ENCODE measurements at places on chromosomes 11 and 22.
A peak's percentile ranks its signal among the peaks of the same experiment; 100 is the strongest.

- peak; percentile 48 for DNase-seq
Observed at GRCh38 chr11:120235024-120235628, 4.8 kb upstream of the POU2F3 start.

DNA sequence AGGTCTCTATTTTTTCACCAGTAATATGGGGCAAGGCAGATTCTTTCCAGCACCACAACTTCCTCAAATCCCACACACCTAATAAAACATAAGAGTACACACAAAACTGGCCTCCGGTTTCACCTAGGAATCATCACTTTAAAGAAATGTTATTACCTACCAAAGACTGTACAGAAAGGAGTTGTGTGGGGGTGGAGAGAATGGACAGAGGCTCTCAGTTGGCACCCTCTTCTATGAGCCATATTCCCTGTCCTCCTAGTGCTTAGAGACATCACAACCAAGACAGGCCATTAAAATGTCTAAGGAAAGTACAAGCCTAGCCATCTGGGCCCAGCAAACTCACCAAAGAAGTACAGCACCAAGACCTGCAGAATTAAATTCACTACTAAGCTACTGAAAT is 56.1 kb downstream of the RBFOX2 start:
- DNase-seq = no peak

- no peak for DNase-seq
Observed at GRCh38 chr11:132300283-132300682, 929.9 kb downstream of the NTM start.

- peak; percentile 60 for DNase-seq
Observed at GRCh38 chr11:130580372-130580771, 131.9 kb downstream of the ADAMTS15 start.

DNA sequence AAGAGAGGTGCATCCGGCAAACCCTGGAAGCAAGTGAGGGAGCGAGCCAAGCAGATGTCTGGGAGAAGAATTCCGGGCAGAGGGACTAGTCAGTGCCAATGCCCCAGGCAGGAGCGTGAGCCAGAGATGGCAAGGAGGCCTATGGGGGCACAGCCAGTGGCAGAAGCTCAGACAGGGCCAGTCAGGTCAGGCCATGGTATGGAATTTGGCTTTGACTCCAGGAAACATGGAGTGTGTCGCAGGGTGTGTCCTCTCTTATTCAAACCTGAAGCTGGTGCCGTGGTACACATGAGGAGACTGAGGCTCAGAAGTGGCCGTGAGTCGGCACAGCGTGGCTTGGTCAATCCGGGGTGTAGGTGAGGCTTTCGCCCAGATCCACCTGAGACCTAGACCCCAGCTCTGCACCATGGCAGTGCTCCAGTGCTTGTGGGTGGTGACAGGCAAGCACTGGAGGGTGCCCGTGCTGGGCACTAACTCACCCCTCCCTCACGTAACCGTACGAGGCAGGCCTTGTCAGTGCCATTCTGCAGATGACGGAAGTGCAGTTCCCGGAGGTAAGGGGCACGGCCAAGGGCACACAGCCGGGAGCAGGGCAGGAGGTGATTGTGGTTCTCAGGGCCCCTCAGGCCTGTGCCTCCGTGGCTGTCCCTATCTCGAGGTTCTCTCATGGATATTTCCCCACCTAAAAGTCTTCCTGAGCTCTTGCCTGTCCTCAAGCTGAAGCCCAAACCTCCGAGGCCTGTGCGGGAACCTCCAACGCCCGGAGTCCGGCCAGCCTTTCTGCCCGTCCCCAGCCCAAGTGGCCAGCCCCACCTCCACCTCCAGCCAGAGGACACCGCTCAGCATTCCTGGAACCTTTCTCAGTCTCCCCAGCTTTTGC is 10.6 kb upstream of the SPI1 start:
- DNase-seq = no peak

DNA sequence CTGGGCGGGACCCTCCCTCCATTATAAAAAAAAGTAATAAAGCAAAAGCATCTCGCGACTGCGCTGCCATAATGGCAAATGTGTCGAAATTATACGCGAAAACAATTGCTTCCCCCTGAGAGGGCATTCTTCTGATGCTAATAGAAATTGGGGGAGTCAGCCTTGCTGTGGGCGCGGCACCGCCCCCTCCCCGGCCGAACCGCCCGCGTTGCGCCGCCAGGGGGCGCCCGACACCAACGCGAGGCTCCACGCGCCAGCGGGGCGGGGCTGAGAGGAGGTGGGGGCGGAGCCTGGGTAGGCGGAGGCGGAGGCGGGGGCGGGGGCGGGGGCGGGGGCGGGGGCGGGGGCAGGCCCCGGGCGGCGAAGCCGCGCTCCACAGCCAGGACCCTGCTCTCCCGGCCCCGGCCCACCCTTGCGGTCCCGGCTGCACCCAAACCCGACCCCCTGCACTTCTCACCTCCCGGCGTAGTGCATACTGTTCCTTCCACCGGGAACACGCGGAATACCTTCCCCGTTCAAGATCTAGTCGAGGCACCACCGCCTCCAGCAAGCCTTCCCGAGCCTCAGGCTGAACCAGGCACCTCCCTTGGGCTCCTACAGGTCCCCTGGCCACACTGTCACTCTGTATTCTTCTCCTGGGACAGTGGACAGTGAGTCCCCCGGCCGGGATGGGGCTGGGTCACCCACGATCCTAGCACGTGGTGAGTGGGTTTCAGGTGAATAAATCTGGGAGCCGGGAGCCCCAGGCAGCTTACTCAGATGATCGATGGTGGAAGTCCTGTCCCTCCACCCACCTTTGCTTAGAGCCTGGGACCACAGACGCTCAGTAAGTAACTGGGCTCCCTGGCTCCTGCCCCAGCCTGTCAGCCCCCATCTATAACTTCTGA is 15.5 kb upstream of the UPK3A start:
- DNase-seq = peak; percentile 84

DNA sequence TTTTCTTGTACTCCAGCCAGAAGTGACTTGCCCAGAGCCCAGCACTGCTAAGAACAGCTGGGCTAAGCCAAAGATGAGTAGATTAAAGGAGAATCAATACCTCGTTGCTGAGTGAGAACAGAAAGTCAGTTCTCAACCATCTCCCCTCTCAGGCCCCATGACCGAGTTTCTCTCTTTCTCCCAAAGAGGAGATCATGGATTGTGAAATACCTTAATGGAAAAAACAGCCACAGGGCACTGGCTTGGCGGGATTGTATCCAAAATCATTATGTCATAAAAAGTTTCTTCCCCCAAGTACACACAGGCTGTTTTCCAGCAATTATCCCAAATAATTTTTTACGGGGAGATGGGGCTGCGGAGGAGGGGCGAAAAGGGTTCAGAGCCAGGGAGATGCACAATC is 111.8 kb upstream of the TMEM45B start:
- DNase-seq = no peak

DNA sequence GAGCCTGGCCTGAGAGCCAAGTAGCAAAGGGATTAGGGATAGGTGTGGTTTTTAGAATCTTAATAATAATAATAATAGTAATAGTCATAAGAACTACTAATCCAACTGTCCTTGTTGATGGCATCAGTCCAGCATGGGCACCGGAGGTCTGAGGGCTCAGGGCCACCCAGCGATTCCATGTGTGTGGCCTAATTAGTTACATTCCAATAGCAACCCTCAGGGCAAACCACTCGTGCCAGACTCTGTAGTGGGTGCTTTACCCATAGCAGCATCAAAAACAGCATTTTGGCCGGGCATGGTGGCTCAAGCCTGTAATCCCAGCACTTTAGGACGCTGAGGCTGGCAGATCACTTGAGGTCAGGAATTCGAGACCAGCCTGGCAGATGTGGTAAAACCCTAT is 19.0 kb upstream of the MYH9 start:
- DNase-seq = no peak

GRCh38 chr11:3686751-3687150 is 15.6 kb upstream of the CHRNA10 start:
- no peak for DNase-seq

- DNase-seq = no peak
Observed at GRCh38 chr22:31719850-31720471, 30.0 kb downstream of the PRR14L start.

- no peak for DNase-seq
Observed at GRCh38 chr11:67303835-67304411, 593 bp downstream of the SSH3 start.

DNA sequence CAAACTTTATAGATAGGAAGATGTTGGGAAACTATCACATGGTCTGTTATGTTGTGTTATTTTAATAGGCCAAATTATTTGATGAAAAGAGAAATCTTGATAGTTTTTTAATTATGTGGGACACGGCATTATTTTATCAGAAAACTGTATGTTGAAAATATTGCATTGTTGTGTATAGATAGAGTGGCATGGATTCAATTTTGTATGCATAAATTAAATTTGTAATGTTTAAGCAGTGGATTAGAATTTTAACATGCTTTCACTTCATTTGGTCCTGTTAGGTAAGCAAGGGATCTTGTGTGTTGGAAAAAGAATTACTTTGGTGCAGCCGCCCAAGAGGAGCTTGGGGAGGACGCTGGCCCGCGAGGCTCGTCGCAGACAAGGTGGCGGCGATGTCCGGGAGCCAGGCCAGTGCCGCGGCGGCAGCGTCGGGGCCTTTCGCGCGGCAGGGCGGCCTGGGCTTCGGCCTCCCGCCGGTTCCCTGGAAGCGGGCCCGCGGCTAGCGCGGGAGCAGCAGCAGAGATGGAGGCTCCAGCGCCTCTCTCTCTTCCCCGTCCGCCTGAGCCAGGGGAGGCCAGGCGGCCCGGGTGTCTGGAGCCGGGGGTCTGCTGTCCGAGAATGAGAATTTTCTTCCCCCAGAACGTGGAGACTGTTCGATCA is 82.7 kb downstream of the GGT1 start:
- DNase-seq = no peak

- peak; percentile 67 for DNase-seq
Observed at GRCh38 chr11:115505175-115505574, 960 bp upstream of the CADM1 start.

DNA sequence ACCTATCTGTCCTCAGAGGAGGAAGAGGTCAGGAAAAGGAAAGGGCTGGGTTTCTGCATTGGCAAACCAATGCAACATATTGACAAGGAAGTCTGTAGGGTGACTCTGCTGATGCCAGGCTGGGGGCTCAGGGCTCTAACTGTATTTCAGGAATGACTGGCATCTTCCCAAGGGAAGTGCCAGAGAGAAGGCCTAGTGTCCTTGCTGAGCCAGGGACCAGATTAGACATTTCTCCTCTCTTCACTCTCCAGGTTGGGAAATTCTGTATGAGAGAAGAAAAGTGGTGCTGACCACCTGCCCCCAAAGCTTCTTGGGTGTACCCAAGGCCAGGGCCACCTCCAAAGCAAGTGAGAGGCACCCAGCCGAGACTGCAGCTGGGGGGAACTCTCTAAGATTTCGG is 27.2 kb downstream of the GRIK4 start:
- no peak for DNase-seq

DNA sequence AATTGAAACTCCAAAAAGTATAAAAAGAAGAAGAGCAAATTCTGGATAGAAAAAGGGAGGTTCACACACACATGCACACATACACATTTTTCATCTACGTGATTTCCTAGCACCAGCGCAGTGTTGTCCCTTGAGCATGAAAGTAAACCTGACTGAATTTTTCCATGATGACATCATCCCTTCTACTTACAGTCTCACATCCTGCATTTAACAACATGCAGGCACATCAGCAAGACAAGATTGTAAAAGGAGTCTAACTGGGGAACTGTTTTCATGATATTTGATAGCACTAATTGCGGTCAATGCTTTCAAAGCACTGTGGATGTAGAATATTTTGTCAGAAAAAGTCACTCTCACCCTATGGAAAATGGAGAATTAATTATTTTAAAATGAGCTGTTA is 36.6 kb downstream of the GAS2 start:
- DNase-seq = no peak

- no peak for DNase-seq
Observed at GRCh38 chr11:64723907-64724862, 1.2 kb upstream of the NRXN2 start.

DNA sequence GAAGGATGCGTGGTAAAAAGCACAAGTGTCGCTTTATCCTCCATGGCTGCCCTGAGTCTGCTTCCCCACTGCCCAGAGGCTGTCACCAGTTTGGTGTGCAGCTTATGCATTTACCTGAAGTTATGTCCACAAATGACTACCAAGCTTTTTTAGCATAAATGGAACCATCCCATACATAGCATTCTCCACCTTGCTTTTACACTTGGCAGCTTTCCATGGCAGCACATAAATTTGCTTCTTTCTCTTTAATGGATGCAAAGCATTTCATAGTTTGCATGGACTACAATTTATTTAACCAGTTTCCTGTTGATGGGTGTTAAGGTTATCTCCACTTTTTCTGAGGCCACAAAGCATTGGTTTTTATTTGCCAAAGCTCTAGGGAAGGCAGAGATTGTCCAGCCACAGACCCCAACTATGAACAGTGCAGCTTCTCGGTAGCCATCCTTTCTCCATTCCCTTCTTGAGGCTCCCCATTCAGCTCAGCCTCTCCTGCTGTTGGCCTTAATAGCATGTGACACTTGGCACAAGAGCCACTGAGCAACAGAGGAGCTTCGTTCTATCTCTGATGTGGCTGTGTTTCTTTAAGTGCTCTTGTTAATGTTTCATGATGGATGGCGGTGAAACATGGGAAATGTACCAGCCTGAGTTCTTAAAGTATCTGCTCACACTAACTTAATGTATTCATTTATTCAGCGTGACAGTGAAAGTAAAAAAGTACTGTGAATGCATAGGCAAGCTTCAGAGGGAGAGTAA is 59.8 kb upstream of the NAV2 start:
- no peak for DNase-seq

DNA sequence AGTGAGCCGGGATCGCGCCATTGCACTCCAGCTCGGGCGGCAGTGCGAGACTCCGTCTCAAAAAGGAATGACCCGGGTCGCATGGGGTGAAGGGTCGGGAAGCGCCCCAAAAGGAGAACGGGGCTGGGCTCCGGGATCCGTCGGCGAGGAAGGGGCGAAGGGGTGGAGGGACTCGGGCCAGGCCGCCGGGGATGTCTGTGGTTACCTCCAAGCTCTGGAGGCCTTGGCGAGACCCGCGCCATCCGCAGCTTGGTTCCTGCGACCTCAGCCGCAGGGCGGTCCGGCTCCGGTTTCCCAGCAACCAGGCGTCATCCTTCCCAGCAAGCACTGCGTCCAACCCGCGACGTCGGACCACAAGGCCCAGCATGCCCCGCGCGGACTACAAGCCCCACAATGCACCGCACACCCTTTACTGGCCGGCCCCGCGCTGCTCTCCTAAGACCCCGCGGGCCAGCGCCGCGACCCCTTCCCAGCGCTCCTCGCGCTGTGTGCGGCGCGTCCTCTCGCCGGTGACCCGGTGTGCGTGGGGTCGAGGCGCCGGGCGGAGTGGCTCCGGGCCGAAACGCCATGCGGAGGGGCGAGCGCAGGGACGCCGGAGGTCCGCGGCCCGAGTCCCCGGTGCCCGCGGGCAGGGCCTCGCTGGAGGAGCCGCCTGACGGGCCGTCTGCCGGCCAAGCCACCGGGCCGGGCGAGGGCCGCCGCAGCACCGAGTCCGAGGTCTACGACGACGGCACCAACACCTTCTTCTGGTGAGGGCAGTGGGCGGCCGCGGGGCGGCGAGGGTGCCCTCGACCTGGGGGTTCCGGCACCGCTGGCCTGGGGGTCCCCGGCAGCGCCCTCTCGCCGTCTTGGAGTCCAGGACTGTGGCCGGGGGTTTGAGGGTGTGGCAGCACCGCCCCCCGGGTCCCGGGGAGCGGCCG is at the start of gene PTDSS2:
Gene PTDSS2, plus strand, starts transcription at position 391 of the 920 bp plus-strand sequence. Its CDS starts 177 bp downstream, at position 568.
- DNase-seq = peak; percentile 96

Data from spinal cord (tissue), 10 donors.